ENCODE measurements at places on chromosomes 2 and 18.
A peak's percentile ranks its signal among the peaks of the same experiment; 100 is the strongest.

GRCh38 chr18:1998121-1998520 is 573.2 kb downstream of the METTL4 start:
- DNase-seq, result no peak

- DNase-seq, result no peak
Measured at GRCh38 chr2:148615381-148615841, 29.1 kb upstream of the EPC2 start.

DNA sequence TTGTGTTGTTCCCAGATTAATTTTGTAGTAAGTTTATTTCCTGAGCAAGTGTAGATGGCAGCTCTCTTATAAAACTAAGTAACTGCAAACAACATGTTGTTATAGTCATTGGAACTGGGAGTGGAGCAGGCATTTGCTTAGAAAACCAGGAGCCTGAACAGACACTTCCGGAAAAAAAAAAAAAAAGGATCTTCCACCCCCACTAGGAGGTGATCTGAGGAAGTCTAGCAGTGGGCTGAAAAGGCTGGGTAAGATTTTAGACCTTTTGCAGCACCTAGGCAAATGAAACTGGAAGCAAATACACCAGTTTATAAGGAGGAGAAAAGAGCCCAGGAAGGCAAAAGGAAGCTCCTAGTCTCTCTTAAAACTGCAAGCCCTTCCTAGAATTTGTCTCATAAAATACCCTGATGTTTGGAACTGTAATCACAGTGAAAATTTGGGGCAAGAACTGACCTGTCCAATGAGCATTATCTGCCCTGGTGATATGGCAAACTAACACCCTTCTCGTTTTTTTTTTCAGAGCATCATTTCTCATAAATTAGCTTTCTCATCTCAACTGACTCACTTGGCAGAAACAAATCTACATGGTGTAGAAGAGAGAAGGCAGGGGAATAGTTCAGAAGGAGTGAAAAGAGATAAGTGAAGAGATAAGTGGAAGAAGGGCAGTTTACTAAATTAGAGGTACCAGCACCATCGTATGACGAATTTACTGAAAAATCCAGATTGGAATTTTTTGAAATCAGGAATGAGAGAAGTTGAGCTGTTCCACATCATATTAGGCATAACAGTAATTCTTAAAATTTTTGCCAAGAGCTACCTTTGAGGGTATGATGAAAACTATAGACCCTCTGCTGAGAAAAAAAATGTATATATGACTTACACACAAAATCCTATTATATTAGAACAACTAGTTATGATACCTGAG is 4.2 kb upstream of the CCNYL1 start:
- no peak for DNase-seq

- DNase-seq, result no peak
Measured at GRCh38 chr2:70939001-70939838, 3.5 kb downstream of the ATP6V1B1 start.

GRCh38 chr2:105757433-105757832 is 12.7 kb downstream of the NCK2 start:
- DNase-seq, result no peak

GRCh38 chr2:43107679-43108078 is 118.7 kb downstream of the ZFP36L2 start:
- DNase-seq, result no peak

GRCh38 chr2:121635371-121635770 is 13.9 kb downstream of the CLASP1 start:
- no peak for DNase-seq

DNA sequence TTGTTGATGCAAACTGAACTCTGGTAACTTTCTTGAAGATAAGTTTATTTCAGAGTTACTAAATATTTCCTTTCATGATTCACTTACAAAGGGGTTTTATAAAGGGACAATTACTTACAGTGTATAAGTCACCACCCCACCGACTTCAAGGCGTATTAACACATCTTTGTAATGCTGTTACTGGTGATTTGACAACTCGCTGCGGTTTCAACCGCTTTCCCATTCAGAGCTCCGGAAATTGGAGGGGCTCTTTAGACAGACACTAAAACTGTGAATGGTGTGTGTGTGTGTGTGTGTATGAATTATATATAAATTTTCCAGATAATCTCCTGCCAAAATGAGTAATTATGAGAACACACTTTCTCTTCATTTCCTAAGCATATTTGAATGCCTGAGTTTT is 4.9 kb downstream of the TM4SF20 start:
- DNase-seq, result peak; percentile 78

DNA sequence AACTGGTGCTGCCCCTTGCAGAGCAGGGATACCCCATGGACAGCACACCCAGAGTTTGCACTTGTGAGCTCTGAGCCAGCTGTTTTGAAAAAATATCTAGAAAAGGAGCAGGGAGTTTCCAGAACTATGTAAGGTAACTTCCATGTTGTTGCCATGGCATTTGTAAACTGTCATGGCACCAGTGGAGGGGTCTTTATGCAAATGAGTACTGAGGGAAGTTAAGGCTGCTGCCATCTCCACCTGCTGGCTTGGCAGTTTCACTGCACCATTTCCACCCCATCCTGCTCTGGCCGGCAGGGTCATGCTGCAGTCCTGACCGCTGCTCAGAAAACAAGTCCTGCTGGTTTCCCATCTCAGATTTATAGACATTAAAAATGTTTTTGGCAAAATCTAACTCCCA is 52.3 kb upstream of the SNTG2 start:
- DNase-seq, result no peak

- no peak for DNase-seq
Measured at GRCh38 chr18:48871391-48872166, 79.2 kb downstream of the SMAD7 start.

- peak; percentile 76 for DNase-seq
Measured at GRCh38 chr2:135546436-135546835, 15.2 kb downstream of the R3HDM1 start.

DNA sequence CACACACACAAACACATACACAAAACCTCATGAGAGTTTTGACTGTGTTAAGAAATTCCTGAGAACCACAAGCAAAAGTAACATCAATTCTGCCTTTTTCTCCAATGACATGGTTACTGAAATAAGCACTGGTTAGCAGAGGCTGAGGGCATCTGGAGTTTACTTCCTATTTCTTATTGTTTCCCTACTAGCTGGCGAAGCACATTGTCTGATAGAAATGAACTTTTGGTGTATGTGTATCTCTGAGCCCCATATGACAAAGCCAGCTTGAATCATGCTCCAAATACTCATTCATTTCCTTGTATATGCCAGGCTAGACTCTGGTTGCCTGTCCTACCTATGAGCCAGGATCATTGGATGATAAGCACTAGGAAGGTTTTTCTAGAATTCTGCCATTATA is 203.1 kb downstream of the NCKAP5 start:
- DNase-seq, result no peak

DNA sequence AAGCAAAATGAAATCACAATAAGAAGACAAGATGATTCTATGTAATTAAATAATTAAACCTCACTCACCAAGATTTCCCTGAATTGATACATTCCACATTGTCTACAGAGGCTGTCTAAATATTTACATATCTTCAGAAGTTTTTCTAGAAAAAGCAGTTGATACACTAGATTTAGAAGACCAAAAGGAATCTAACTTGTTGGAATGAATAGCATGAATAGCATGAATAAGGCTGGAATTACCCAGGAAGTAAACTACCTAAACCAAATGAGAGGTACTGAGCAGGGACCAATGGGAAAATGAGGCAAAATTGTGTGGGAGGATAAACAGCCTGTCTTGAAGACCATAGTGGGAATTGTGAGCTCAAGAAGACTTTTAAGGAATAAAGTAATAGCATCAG is 479.7 kb downstream of the TXNL1 start:
- DNase-seq, result no peak

DNA sequence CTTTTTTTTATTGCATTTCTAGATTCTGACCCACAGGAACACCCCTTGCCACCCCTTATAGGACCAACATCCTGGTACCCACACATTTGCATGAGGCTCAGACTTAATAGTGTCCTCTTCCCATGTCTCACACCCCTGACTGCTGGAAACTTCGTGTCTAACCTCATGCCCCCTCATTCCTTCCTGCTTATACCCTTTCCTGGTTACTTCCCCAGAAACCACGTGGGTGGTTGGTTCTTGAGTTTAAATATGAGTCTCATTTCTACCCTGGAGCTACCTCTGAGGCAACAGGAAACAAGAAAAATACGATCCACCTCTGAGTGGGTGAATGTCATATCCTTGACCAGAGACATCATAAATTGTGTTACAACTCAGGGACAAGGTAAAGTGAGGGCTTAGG is 1.6 kb downstream of the TNP1 start:
- DNase-seq, result peak; percentile 50

All from activated CD4-positive, alpha-beta T cell treated with anti-CD3 and anti-CD28 coated beads, Interleukin-10, Interleukin-2, amounts not matched to agents 100 ng/mL and 50 ng/mL, durations not matched to agents 16 hours and 8 hours (primary cell).